ENCODE measurements at places on chromosomes 3 and 15.

DNA sequence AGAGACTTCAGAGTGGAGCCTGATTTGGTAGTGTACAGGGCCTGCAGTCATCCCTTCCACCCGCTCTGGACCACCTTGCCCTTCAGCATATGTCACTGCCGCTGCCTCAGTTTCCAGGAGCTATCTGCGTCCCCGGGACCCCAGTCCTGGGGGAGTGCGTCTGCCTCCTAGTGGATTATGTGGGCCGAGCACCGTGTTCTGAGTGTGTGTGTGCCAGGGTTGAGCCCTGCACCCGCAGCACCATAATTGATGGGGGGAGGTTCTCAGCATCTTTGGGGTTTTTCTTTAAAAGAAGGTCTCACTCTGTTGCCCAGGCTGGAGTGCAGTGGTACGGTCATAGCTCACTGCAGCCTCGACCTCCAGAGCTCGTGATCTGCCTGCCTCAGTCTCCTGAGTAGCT is 33.6 kb downstream of the CD276 start:
- DNase-seq = no peak

GRCh38 chr3:140258222-140258724 is 323.3 kb downstream of the CLSTN2 start:
- DNase-seq = no peak

DNA sequence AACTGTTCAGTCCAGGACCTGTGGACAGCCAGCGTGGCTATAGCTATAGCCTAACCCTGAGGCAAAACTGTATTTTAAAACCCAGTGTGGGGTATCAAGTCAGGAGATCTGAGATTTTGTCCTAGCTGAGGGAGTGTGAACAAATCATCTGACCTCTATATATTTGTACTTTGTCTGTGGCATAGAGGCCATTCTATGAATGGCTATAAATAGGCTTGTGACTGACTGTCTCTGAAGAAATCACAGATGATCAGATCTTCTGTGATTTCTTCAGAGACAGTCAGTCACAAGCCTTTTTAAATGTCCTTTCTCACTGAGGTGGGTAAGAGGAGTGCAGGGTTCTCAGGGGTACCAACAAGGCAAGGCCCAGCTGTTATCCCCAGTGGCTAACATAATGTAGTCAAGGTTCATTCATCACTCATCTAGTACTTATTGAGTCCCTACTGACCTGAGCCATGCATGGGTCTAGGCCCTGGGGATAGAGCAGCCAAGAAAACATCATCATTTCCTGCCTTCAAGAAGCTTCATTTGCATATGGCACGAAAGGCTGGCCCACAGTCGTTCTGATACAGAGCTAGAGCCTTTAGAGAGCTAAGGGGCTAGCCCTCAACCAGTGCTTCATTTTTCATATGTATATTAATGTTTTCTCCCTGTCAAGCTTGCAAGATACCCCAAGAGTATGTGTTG is 53.3 kb downstream of the TIPARP start:
- DNase-seq = no peak

GRCh38 chr15:90489514-90489913 is 40.2 kb upstream of the CRTC3 start:
- DNase-seq = no peak

DNA sequence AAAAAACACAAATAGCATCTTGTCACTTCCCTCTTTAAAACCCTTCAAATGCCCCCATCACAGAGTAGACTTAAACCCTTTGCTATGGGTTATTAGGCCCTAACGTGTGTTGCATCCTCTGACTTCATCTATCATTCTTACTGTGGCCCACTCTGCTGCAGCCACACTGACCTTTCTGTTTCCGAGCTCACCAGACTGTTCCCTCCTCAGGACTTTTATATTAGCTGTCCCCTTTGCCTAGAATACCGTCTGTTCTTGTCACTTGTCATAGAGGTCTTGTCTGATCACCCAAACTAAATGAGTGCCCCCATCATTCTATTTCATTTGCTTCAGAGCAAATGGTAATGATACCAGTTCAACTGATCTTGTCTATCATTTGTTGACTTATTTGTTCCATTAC is 877 bp upstream of the FEM1B start:
- DNase-seq = no peak

- no peak for DNase-seq
These were observed 63.6 kb downstream of the AAGAB start for GRCh38 chr15:67190813-67191212.

DNA sequence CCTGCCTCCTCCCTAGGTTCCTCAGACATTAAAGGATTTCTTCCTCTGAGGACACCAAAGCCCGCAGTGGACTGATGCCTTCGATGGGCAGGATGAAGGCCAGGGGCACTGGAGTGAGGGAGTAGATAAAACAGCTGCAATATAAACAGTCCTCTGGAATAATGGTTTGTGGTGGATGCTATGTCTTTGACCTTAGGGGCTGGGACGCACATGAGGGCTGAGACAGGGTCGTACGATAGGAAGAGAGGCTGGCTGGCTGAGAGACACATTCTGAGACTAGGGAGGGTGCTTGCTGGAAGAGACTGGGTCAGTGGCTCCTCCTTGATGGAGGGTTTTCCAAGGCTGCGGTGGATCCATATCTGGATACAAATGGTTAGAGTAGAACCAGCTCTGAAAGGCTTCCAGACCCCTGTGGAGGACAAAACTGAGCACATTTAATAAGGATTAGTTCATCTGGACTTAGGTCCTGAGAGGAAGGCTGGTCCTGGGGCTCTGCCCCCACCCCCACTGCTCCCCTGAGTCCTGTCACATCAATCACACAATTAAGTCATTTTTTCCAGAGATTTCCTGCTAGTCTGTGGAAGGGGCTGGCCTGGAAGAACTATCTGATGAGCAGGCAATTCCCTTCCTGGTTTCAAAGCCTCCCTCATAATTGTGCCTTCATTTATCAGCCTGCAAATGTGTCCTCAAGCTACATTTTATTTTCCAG is 15.8 kb downstream of the TBC1D21 start:
- no peak for DNase-seq

- DNase-seq = no peak
These were observed 18.9 kb upstream of the CSPG4 start for GRCh38 chr15:75731248-75732151.

- no peak for DNase-seq
These were observed 15.2 kb downstream of the EIF4E3 start for GRCh38 chr3:71709908-71710511.

GRCh38 chr3:56923526-56924224 is 121.9 kb upstream of the ARHGEF3 start:
- DNase-seq = no peak

DNA sequence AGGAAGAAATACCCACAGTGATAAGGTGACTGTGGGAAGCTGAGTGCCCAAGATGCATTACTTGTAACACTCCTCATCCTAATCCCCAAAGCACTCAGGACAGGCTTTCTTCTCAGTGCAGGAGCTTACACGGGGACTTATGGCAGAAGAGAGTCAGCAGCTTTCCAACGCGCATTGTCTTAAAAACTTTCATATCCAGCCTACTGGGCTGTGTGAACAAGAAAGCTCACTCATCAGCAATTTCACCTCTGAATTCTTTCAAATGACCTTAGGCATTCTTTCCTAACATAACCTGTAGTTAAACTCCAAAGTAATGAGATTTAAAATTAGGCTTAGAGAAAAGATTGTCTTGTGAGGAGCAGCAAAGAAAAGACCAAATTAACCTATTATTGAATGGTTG is 132.3 kb downstream of the KCNAB1 start:
- DNase-seq = peak; percentile 21

DNA sequence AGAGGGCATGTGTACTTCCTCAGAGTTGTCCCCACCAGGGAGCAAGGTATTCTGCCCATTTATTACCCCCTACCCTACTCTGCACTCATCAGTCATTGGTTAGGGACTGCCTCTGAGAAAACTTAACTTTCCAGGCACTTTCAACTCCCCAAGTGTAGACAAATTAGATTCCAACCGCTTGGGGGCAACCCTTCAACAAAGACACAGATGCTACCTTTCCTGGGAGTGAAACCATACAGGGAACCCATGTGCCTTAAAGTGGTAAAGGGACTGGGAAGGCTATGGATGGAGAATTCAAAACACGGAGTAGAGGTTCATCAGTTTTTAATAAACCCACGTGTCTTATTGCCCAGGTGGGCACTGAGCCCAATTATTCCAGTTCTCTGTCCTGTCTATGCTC is 19.4 kb upstream of the UBE2E2 start:
- peak; percentile 46 for DNase-seq

DNA sequence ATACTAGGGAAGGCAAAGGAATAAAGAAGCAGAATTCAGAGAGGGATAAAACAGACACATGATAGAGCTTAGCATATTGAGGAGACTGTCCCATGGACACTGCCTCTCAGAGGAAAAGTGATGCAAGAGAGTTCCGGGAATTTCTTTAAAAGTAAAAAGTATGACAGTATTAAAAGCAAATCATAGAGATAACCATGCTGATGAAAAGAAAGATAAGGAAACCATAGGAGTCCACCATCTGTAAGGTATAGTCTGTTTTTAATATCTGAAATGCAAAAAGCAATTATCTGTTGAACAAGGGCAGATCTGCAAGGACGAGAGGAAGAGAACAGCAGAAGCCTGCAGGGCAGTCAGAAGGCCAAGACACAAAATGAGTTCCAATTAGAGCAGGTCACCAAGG is 495.9 kb upstream of the GOLIM4 start:
- no peak for DNase-seq

- no peak for DNase-seq
These were observed 156.2 kb downstream of the PLCL2 start for GRCh38 chr3:17040990-17041377.

GRCh38 chr15:84638103-84638502 is 16.0 kb downstream of the WDR73 start:
- no peak for DNase-seq

DNA sequence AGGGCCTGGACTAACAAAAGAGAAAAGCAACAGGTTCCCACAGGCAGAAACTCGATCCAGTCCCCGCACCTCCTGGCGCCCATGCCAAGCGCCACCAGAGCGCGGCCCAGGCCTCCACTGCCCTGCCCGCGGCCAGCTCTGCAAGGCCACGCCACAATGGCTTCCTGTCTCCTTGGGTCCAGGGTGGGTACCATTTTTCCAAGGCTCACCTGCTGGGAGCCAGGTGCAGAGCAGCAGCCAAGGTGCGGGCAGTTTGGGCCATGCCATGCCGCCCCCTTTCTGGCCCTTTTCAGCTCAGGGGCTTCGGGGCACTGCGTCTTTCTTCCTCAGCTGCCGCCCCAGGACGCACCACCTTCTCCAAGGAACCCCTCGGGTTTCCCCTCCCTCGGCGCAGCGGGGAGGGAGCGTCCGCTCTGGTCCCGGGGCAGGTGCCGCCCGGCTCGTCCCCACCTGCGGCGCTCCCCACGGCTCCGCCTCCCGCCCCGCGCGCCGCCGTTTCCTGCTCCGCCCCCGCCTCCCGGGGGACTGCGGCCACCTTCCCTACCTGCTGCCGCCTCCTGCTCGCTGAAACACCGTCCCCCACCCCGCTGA is at the start of gene ILDR1:
Gene ILDR1 (minus strand): TSS at position 437 of the 591 bp plus-strand sequence. CDS start 170 bp downstream, at position 267.
- no peak for DNase-seq

DNA sequence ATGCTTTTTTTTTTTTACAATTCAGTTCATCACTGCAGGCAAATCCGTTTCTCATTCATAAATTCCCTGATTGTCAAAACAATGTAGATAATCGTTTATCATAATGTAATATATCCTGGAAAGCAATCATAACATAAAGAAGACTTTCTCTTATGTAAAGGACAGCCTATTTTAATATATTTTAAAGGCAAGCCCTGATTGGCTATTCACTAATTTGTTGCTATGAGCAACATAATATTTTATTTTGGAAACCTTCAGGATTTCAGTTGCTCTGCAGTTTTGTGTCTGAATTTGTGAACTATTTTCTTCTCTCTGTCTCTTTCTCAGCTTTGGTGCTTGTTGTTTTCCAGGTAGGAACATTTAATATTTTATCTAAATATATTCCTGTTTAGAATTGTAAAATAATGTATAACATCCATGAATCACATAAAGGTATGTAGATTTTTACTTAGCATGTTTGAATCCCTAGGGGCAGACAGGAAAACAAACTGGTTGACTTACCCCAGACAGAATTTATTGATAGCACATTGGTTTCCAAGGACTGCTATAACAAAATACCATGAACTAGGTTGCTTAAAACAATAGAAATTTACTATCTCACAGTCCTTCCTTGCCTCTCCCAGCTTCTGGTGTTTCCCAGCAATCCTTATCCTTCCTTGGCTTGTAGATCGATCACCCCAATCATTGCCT is 253.5 kb downstream of the CDIN1 start:
- no peak for DNase-seq

DNA sequence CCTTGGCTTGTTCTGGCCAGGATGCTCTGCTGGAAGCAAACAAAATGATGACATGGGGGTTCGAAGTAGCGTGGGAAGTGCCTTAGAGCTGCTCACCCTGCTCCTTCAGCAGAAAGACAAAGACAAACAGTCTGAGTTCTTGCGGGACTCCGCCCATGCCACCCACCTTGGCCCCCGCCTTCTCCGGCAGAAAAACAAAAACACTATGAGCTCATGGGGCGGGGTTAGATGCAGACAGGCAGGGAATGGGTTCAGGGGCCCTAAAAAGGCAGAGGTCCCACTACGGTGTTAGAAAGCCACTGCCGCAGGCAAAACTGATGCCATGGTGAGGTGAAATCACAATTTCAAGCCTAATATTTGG is 9.7 kb upstream of the NCKIPSD start:
- DNase-seq = peak; percentile 59

- no peak for DNase-seq
These were observed 433.4 kb upstream of the CFAP20DC start for GRCh38 chr3:59483191-59483590.

GRCh38 chr3:126201168-126201567 is 20.8 kb upstream of the ALDH1L1 start:
- DNase-seq = no peak

DNA sequence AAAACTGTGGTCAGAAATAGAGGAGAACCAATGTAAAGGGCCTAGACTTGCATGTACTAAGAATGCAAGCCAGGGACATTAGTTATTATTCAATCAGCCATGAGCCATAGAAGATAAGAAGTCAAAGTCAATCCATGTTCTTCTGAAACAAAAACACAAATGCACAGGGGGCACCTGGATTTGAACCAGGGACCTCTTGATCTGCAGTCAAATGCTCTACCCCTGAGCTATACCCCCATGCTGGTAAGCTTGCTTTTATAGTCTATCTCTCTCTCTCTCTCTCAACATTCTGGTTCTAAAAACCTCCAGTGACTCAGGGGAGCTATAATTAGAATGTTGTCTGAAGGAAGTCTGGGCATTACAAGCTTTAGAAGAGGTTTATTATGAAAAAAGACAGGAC is 85.6 kb upstream of the ACP3 start:
- no peak for DNase-seq

DNA sequence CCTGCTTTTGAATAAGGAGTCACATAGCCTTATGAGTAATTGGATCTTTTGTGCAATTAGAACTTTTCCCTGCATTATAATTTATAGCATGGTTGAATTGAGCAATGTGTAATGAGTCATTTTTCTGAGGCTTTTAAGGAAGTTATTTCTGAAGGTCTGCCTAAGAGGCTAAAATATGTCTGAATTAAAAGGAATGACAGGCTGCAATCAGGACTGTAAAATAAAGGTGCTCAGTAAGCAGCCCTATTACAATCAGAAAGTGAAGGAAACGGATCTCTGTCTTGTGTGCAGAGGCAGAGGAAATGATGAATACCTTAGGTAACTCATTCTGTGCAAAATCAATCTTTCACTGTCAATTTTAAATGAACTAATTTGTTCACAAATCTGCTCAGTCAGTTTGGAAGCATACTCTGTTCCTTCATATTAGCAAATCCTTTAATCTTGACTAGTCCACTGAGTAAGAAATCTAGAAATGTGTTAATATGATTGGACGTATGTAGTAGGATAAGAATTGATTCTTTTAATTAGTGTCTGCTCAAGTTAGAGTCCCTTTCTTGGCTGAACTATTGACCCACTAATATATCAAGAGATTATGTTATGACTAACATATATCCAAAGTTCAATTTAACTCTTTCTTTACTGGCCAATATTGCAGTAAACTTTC is 290.1 kb downstream of the ZIC1 start:
- DNase-seq = no peak

- no peak for DNase-seq
These were observed 27.0 kb upstream of the RASGRF1 start for GRCh38 chr15:79117442-79118204.

All from neuronal stem cell (in vitro differentiated cells).